ENCODE measurements at places on chromosomes 2 and 18. TPM values are rescaled to one million over a fixed set of nuclear protein-coding genes. Genes with fewer than 3 reads are reported as not detected.

GRCh38 chr2:111667542-111668273, 216.3 kb downstream of the ANAPC1 start:
- peak; percentile 60 for DNase-seq
- H3K36me3 ChIP-seq: peaks cover 6% of the 10 kb centered on the region
- H3K27me3 ChIP-seq: no peaks in the 10 kb centered on the region
- peak overlapping the region; percentile 73 for H3K27ac ChIP-seq
- H3K4me1 ChIP-seq: peaks cover 29% of the 10 kb centered on the region

DNA sequence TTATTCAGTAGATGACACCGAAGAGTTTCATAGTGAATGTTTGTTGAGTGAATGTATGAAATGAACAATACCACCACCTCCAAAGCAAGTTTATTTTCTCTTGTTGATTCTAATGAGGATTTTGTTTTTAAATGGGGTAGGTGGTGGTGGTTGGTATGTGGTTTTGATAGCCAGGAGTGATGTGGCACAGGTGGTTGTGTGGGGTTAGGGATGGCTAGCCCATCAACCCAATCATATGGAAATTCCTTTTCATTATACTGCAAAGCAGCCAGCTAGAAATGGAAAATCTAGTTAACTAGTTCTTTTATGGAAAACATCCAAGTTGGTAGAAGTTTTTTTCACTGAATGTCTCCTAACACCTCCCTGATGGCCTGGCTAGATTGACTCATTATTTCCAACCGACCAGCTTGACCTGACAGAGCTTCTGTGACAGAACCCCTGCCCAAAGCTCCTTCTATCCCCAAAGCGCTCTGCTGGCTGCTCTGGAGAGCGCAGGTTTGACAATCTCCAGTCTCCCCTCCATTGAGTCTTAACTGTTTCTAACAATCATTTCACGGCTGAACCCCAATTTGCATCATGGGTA, 376.9 kb downstream of the MTX2 start:
- no peaks in the 10 kb centered on the region for H3K4me1 ChIP-seq
- H3K27me3 ChIP-seq: no peaks in the 10 kb centered on the region
- H3K4me3 ChIP-seq: no peak overlapping the region
- H3K27ac ChIP-seq: no peak overlapping the region

GRCh38 chr2:113227290-113227689, 51.4 kb downstream of the PAX8 start:
- peaks cover 5% of the 10 kb centered on the region for H3K36me3 ChIP-seq
- no peak overlapping the region for H3K4me3 ChIP-seq
- H3K27ac ChIP-seq: no peak overlapping the region
- DNase-seq: no peak
- H3K27me3 ChIP-seq: no peaks in the 10 kb centered on the region

The TCF23 gene
- not detected for total RNA-seq

GRCh38 chr2:210540471-210540870, 15.9 kb upstream of the CPS1 start:
- H3K4me3 ChIP-seq: no peak overlapping the region
- H3K27ac ChIP-seq: no peak overlapping the region
- DNase-seq: no peak
- H3K4me1 ChIP-seq: no peaks in the 10 kb centered on the region

DNA sequence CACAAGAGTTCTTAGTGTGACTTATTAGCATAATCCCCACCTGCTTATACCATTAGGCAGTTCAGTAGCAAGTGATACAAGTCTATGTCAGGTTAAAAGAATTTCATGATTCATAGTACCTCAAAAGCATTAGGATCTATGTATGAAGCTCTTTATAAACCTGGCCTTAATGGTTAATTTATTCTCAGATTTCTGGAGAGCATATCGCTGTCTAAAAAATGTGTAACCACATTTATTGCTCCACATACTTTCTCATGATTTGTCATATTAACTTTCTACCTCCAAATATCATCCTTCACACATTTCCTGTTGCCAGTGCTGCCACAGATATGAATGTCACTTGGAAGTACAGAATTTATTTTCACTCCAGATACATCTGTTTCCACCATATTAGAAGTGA, 332.8 kb upstream of the MAP2 start:
- peak overlapping the region; percentile 68 for H3K27ac ChIP-seq
- no peaks in the 10 kb centered on the region for H3K36me3 ChIP-seq

- no peak overlapping the region for H3K4me3 ChIP-seq
- H3K27me3 ChIP-seq: no peaks in the 10 kb centered on the region
- DNase-seq: no peak
- no peak overlapping the region for H3K27ac ChIP-seq
These were observed 108.5 kb upstream of the UNC80 start for GRCh38 chr2:209663139-209663538.

GRCh38 chr2:240626531-240627300, 1.4 kb downstream of the GPR35 start:
- no peaks in the 10 kb centered on the region for H3K27me3 ChIP-seq
- no peak overlapping the region for H3K4me3 ChIP-seq
- DNase-seq: no peak

- no peak for DNase-seq
- no peaks in the 10 kb centered on the region for H3K27me3 ChIP-seq
- H3K36me3 ChIP-seq: peaks cover 85% of the 10 kb centered on the region
- H3K4me1 ChIP-seq: peaks cover 29% of the 10 kb centered on the region
- H3K4me3 ChIP-seq: peak overlapping the region; percentile 92
- H3K27ac ChIP-seq: peak overlapping the region; percentile 97
These were observed 1.9 kb downstream of the ANXA4 start for GRCh38 chr2:69743847-69744264.

GRCh38 chr2:74464406-74464805, 776 bp downstream of the MOGS start:
- no peak for DNase-seq
- no peaks in the 10 kb centered on the region for H3K27me3 ChIP-seq
- H3K4me3 ChIP-seq: peak overlapping the region; percentile 94
- H3K36me3 ChIP-seq: peaks cover 65% of the 10 kb centered on the region
- peak overlapping the region; percentile 93 for H3K27ac ChIP-seq

- H3K4me1 ChIP-seq: no peaks in the 10 kb centered on the region
- DNase-seq: no peak
- no peak overlapping the region for H3K4me3 ChIP-seq
- no peak overlapping the region for H3K27ac ChIP-seq
- no peaks in the 10 kb centered on the region for H3K27me3 ChIP-seq
These were observed 621.7 kb downstream of the TMEM182 start for GRCh38 chr2:103383541-103383940.

DNA sequence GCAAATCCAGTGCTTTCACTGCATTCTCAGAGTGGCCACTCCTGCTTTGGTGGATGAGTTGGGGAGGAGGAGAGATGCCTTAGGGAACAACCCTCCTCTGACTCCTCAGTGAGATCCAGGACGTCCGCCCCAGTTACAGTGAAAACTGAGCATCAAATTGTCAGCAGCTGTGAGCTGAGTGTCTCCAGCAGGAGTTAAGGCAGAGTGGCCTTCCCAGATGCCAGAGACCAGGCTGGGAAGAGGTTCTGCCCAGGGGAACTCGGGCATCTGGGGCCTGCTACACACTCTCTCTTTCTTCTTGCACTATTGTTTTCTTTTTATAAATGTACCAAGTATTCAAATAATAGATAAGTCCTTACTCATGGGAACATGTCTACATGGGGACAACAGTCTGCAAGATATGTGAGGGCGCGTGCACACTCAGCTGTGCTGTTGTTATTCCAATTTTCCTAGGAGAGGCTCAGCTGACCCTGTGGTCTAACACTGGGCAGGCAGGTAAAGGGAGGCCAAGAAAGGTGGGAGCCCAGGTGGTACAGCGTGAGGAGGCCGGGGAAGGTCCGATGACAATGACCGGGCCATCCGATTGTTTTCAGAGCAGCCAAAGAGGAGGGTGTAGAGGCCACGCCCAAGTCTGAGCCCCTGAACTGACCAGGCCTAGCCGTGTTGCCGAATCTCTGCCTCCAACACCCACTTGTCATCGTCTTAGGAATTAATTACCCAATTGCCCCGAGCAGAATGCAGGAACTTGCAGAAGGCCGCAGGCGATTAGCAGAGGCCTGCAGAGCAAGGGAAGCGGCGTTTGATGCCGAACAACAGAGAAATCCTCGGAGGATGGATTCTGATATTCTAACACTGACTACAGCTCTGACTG, 166.9 kb downstream of the ANAPC1 start:
- DNase-seq: no peak
- no peaks in the 10 kb centered on the region for H3K27me3 ChIP-seq
- no peak overlapping the region for H3K27ac ChIP-seq
- no peak overlapping the region for H3K4me3 ChIP-seq
- peaks cover 10% of the 10 kb centered on the region for H3K4me1 ChIP-seq
- H3K36me3 ChIP-seq: no peaks in the 10 kb centered on the region

The CRYBA2 gene
- total RNA-seq: not detected

- H3K4me3 ChIP-seq: no peak overlapping the region
- no peak overlapping the region for H3K27ac ChIP-seq
- peaks cover 7% of the 10 kb centered on the region for H3K4me1 ChIP-seq
- H3K27me3 ChIP-seq: no peaks in the 10 kb centered on the region
- no peak for DNase-seq
- H3K36me3 ChIP-seq: no peaks in the 10 kb centered on the region
These were observed 102.8 kb upstream of the TTN start for GRCh38 chr2:178910005-178910404.
